ENCODE measurements at places on chromosomes 16 and 17. TPM values are rescaled to one million over a fixed set of nuclear protein-coding genes. Genes with fewer than 3 reads are reported as not detected.

Gene EVPLL
- polyA plus RNA-seq = not detected

Gene TOM1L1
- polyA plus RNA-seq = 5.7 TPM

Gene IRF8
- 5.4 TPM for polyA plus RNA-seq

Gene RAMP2
- 64.1 TPM for polyA plus RNA-seq

Gene SOST
- not detected for polyA plus RNA-seq

Gene PPP1R27
- 90.6 TPM for polyA plus RNA-seq

Gene CALB2
- 0.33 TPM for polyA plus RNA-seq

Gene PAM16
- 25.4 TPM for polyA plus RNA-seq

Gene HS3ST6
- polyA plus RNA-seq = not detected

Gene KDM6B
- polyA plus RNA-seq = 15.4 TPM

Gene ADGRG1
- 5.8 TPM for polyA plus RNA-seq

Gene MTHFSD
- polyA plus RNA-seq = 11.9 TPM

Gene TM4SF5
- polyA plus RNA-seq = not detected

Gene MEAK7
- 8.3 TPM for polyA plus RNA-seq

Gene GPR179
- 0.38 TPM for polyA plus RNA-seq

Gene KCNH6
- not detected for polyA plus RNA-seq

Gene FBXW10B
- 1.7 TPM for polyA plus RNA-seq

Gene WNT3
- 2.4 TPM for polyA plus RNA-seq

Gene TBC1D3H
- not detected for polyA plus RNA-seq

Gene HS3ST3A1
- polyA plus RNA-seq = 1.0 TPM

Gene TAT
- not detected for polyA plus RNA-seq
